BJ (cell line): ENCODE measurements at places on chromosomes 6 and 20.

DNA sequence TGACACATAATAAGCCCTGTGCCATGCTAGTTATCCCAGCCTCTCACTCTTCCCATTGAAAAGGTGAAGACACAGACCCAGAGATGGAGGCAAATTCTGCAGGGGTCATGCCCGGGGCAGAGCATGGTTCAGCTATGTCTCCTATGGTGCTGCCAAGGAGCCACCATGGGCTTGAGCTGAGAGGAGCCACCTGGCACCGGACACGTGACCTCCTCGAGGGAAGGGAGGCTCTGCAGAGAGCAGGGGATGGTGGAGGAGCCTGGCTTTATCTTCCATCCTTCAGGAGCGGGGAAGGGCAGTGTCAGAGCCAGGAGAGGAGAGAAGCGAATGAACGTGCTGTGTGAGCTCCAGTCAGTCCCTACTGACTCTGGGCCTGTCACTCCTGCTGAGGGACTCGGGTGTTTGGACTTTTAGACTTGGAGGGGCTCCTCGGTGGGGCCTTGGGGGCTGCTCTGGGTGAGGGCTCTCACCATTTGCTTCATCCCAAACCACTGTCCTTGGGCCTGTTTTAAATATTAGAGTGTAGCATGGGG, 11.1 kb upstream of the CCN5 start:
- DNase-seq = no peak

DNA sequence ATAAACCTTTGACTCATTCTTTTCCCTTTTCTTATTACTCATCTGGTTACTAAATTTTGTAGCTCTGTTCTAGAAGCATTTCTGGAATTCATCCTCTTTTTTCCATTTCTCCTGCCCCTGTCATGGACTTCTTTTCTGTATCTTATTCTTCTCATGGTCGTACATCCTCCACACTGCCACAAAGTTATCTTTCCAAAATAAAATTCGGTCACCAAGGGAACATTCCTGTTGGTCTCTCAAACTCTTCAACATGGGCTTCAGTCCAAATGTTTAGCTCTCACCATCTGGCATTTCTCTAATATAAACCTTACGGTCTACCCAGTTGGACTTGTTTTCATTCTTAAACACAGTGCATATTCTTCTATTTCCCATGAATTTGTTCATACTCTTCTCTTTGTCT, 428.8 kb upstream of the ID4 start:
- DNase-seq = no peak

DNA sequence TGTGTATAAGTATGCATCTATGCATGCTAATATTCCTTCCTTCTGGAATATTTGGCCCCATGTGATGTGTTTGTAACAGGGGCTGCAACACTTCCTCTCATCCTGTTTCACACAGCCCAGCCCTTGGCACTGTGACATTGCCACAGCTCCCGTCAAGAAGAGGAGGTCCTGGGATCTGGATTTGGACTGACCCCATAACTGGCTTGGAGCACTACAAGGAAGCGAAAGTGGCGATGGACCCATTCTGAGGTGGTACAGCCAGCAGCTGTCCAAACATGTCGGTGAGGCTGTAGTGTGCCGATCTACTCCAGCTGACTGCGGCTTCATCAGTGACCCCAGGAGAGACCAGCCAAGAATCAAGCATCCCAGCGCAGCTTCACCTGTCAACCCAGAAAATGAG, 18.2 kb downstream of the SYNDIG1 start:
- DNase-seq = no peak

DNA sequence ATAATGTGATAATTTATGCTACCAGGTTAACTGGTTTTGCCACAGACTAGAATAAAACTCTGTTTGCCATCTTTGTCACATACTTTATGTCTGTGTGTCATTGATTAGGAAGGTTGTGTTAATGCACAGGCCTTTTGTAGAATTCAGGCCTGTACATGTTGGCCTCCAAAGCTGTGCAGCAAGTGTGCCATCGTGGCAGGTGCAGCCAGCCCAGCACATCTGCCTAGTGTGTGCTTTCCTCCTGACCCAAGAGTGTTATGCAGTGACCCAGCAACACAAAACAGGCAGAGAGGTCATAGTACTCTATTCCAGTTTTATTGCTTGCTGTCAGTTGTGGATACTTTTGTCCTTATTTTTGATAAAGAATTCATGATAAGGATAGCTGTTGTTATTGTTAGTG, 3.7 kb downstream of the MAP3K4 start:
- no peak for DNase-seq

- DNase-seq = no peak
Measured at GRCh38 chr6:87705070-87705691, 3.1 kb upstream of the AKIRIN2 start.

DNA sequence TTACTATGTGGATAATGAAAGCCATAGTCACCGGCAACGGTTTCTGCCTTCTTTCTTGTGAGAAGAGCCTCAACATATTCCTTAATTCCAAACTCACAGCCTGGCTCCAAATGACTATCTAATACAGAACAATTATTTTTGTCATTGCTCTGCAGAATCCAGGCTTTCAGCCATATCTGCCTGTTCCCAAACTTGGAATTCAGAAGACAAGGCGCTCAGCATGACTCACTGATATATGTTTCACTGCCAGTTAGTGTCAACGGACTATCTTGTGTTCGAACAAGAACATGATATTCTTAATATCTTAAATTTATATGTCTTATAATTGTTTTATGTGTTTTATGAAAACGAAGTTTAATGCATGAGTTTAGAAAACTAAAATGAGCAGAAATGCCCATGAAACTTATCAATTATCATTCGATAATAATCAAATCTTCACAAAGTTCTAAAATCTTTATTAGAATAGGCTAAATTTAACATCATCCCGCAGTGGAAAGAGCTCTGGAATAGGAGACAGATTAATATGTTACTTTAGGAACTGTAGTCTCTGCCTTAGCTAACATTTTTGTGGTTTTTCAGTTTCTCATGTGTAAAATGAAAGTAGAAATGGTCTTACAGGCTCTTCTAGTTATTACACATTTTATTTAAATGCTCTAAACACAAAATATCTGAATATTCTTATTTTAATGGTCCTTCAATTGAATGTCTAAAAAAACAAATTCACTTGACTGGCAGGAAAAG, 669.3 kb upstream of the GJE1 start:
- no peak for DNase-seq

GRCh38 chr6:36516559-36516958, 30.7 kb downstream of the STK38 start:
- no peak for DNase-seq

DNA sequence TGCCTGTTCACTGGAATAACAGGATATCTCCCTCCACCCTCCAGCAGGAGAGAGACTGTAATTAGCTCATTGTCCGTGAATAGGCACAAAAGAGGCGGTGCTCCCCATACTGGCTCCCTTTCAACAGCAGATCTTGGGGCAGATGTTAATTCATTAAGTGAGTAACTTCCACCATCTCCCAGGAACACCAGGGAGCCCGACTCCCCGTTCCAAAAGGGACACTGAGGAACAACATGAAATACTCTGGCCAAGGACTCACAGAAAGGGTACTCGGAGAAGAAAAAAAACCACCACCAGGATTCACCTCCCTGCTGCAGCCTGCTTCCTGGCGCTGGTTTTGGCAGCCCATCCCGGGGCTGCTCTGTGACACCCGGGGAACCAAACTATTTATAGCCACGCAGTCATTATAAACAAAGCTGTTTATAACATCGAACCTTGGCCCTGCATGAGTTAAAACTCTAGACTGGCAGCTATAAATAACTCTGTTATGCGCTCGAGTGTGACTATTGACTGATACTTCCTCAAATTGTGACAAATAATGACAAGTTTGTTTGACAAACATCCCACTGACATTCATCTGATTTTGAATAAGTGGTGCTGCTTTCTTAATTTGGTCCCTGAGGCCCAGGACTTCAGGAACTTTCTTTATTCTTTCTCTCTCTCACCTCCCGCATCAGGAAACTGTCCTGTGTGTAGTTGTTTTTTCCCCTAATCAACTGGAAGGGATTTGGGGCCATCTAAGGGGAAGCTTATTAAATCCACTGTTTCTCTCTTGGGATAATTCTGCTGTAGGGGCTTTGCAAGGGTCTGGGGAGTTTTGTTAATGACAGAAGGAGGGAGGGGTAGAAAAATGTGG, 521.6 kb downstream of the CD83 start:
- DNase-seq = no peak

DNA sequence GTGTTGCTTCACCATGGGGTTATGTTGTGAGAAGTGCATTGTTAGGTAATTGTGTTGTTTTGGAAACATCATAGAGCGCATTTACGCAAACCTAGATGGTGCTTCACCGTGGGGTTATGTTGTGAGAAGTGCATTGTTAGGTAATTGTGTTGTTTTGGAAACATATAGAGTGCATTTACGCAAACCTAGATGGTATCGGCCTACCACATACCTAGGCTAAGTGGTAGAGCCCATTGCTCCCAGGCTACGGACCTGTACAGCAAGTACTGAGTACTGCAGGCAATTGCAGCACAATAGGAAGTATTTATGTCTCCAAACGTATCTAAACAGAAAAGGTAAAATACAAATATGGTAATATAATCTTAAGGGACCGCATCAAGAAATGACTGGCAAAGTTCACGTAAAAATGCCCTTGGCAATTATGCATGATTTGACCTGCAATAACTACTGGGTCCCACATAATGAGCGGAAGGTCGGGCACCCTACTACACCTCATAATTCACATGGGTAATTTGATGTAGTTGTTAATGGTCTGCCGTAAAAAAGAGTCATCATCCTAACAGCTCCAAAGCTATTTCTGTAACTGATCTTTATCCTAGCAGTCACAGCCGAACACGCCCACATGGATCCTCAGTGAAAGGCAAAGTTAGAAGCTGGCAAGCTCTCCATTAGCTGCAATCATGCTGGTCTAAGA, 76.0 kb downstream of the RSPH3 start:
- no peak for DNase-seq

DNA sequence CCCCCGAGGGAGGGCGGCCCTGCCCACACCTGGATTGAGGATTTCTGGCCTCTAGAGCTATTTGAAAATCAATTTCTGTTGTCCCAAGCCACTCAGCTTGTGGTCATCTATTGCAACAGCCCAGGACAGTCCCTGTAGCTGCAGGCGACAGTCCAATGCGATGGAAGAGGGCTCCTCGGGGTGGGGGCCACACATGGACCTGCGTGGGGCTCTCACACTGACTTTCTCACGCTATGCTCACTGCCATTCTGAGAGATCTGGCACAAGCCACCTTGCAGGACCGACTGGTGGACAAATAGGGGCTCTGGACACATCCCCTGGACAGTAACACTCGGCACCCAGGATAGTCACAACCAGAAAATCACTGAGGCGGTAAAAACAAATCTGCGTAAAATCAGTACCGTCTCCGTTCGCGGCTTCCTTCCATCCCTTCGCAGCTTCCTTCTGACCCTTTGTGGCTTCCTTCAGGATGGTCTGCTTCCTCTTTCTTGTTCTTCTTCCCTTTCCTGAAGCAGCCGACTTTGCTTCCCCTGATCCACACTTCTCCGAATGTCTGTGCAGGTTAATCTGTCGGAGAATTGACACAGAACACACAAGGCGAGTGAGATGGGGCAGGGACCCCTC, 21.8 kb downstream of the CTCFL start:
- DNase-seq = no peak

GRCh38 chr20:60447703-60448102, 489.5 kb downstream of the CDH26 start:
- DNase-seq = no peak

DNA sequence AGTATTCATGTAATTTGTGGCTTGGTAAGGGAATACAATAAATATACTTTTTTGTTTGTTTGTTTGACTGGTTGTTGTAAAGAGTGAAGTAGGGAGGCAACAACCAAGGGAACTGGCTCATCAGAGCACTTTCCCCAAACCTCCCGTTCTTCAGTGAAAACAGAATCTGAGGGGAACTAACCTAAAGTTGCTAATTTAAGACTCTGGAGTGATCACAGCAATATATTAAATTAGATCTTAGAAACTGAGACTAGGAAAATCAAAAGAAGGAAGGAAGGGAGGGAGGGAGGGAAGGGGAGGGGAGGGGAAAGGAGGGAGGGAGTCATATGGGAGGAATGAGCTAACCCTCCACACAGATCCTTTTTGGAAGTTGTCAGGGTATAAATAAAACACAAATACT, 144.9 kb downstream of the SYNDIG1 start:
- DNase-seq = no peak

GRCh38 chr6:7264686-7265384, 48.2 kb downstream of the SSR1 start:
- DNase-seq = no peak

DNA sequence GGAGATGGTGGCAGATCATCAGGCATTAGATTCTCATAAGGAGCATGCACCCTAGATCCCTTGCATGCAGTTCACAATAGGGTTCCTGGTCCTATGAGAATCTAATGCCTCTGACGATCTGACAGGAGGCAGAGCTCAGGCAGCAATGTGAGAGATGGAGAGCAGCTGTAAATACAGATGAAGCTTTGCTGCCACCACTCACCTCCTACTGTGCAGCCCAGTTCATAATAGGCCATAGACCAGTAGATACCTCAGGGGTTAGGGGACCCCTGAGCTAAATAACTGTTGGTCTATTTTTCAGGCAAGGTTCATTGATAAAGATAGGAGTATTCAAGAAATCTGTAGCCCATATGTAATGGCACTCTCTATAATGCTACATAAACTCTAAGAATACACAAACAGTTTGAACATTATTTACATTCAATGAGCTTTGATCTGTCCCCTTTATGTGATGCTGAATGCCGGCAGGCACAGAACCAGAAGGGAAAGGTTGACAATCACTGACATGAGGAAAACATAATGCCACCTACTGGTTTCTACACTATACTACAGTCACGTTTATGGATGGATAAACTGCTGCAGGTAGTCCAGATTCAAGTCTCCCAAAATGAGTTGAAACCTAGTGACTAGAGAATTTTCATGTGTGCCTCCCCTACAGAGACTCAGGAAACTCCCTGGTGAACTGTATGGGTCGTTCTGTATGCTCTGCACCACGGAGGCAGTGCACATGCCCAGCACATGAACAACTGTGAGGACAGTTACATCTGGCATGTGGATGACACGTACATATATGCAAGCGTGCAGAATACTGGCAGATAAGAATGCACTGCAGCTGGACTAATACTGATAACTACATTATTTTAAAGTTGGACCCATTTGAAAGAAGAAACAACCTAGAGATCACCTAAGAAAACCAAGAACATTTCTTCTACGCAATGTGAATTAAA, 72.0 kb downstream of the DST start:
- DNase-seq = no peak

DNA sequence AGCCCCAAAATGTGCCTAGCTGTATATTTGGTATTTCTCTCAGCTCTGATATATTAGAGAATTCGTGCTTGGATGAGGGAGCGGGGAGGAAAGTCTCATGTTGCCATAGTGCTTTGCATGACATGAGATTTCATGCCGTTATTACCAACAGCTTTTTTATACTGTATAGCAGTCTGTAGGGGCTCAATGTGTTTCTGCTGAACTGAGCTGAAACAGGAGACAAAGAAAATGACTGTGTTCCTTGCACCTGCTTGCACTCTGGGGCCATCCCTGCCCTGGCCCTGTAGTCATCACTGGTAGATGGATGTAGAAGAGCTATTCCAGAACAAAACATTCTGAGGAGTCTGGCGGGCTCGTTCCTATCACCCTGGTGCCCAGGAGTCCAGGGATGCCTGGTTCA, 128.0 kb upstream of the SASH1 start:
- DNase-seq = no peak

GRCh38 chr6:42604150-42604549, 40.3 kb downstream of the UBR2 start:
- DNase-seq = no peak

- DNase-seq = no peak
Measured at GRCh38 chr20:4459081-4459480, 262.6 kb upstream of the PRND start.
